ENCODE measurements at places on chromosomes 16 and 17.

DNA sequence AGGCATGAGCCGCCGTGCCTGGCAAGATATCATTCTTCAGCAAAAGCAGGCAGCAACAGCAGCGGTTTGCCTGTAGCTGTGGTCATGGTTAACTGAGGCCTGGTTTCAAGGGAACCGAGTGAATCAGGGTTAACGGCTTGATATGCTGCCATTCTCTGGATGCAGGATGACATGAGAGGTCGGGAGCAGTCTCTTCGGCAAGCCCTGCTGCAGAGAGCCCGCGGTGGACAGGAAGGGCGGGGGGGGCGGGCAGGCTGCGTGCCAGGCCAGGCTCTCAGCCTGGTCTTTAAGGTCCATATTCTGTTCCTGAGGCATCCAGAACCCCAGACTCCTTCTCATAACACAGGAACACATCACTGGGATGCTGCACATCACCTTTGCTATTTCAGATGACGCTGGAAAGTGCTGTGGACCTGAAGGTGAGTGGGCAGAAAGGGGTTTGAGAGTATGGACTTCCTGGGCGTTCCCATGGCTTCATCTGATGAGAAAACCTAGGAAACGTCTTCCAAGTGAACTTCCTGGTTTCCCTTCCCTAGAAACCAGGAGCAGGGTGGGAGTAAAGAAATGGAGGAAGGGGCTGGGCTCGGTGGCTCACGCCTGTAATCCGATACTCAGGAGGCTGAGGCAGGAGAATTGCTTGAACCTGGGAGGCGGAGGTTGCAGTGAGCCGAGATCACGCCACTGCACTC lies 165.6 kb upstream of the RPH3AL start:
- no peak for DNase-seq

DNA sequence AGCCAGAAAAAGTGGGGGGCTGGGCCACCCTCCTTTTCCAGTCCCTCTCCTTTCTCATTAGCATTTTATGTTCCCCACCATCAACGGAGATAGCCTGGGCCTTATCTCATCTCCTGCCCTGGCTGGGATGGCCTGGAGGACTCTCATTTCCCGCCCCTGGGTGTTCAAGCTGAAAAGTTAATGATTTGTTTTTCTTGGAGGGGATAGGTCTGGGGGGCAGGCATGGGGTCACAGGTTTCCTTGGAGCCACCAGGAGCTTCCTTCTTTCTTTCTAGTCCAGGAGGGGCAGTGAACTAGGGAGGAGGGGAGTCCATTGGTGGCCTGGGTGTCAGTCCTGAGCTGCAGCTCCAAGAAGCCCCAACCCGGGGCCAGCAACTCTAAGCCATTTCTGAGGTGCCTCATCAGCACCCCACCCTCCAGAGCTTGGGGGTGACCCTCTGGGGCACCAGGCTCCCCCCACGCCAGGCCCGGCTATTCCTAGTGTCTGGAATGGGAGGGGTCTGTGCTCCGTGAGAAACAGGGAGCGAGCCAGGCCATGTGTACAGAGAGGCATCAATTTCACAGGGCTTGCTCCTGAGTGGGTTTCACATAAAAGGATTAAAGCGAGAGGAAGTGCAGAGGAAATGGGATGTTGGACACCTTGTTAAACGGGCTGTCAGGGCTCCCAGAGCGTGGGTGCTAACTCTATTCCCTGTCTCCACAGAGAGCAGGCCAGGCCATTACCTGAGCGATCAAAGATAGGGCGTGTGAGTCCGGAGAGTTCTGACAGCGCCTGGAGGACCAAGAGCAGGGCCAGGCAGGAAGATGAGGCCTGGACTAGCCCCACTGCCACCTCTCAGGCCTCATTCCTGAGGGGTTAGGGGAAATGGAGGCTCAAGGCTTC lies 90.6 kb upstream of the LHX1 start:
- DNase-seq: no peak

- DNase-seq: no peak
Measured at GRCh38 chr17:63524051-63524450, 893 bp downstream of the KCNH6 start.

GRCh38 chr17:8071496-8071895 lies 16.0 kb downstream of the ALOX12B start:
- no peak for DNase-seq

GRCh38 chr16:747978-748746 lies 7.4 kb upstream of the CIAO3 start:
- no peak for DNase-seq

- DNase-seq: no peak
Measured at GRCh38 chr17:72683506-72684404, 408.7 kb downstream of the SLC39A11 start.

- no peak for DNase-seq
Measured at GRCh38 chr16:74503412-74503811, 82.1 kb upstream of the CLEC18B start.

DNA sequence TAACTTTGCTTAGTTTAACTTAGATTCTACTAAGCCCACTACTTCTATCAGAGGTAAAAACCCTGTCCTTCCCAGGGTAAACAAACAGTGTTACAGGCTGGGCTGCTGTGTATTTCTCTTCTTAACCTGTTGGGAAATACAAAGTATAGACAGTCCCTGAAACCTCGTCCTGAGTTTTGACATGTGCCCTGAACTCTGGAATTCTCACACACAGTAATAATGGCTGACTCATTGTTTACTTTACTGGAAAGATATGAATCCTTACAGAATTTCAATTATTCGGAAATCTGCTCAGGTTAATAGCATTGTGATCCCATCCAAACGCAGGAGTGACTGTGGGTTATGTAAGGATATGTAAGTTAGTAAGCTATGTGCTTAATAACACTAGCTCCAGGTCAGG lies 199.1 kb downstream of the TMEM114 start:
- DNase-seq: no peak

- DNase-seq: no peak
Measured at GRCh38 chr17:30956764-30957374, 14.0 kb upstream of the RNF135 start.

DNA sequence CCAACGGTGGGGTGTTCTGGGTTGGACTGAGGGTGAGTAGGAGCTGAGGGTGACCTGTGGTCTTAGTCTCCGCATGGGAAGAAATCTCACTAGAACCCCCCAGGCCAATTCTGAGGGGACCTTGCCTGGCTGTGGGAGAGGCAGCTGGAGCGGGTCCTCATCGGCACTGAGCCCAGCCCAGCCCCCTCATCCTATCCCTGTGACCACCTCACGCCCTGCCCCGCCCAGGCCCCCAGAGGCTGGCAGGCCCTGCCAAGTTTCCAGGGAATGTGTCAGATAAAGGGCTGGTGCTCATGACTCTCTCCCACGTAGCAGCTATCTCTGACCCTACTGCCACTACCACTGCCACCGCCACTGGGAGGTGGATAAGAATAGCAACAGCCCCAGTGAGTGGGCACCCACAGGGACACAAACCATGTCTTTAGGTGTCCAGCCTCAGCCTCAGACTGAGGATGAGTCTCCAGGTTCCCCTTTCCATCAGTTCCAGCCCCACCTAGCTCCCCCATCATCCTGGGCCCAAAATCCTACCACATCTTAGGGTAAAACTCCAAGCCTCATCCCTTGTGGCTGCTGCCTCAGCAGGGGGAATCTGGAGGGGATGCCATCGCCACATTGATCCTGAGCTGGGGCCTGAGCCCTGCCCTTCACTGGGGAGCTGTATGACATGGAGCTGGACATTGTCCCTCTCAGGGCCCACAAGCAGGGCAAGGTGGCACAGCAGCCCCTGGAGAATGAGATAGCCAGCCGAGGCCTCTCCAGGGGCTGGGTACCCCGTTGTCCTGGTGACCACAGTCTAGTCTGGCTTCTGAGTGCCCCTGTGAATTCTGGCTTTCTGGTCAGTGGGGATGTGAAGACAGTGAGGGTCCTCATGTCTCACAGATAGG lies 14.9 kb downstream of the CDH16 start:
- DNase-seq: no peak

GRCh38 chr17:28404812-28405570 lies 1.0 kb downstream of the SLC46A1 start:
- no peak for DNase-seq

GRCh38 chr16:66134875-66135274 lies 231.6 kb upstream of the CDH5 start:
- DNase-seq: no peak

DNA sequence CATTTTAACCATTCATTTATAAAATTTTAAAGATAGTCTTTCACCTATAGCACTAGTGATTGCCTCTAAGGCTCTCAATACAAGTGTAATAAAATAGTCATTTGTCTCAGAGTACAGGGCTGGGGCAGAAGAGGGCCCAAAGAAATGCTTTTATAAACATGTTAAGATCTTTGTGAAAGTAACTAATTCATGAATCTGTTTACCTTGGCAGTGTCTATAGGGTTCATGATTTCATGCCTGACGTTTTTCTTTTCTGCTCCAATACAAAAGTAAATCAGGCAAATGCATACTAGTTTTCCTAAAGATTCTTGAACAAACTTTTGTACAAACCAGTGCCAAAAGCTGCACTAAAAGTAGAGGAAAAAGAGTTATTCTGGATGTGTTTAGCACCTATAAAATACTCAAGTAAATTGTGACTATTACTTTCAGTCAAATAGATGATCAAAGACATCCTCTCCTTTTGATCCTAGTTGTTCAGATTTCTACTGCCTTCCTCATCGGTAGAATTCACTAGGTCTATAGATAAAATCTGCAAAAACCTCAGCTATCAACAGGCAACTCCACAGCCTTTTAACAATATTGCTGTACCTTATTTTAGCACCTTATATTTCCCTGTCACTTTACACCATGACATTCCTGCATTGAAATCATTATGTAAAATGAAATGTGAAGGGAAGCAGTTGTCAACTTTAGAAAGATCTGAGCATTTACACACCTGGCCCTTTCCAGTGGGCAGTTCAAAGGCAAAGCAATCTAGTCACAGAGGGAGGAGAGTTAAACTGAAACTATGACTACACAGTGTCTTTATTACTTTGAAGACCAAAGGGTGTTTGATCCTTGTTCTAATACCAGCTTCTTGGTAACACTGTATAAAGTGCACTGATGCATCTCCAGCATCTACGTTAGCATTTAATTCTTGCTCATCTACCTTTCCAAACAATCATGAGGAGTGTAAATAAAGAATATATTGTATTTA lies 100.0 kb upstream of the MED13 start:
- DNase-seq: no peak

DNA sequence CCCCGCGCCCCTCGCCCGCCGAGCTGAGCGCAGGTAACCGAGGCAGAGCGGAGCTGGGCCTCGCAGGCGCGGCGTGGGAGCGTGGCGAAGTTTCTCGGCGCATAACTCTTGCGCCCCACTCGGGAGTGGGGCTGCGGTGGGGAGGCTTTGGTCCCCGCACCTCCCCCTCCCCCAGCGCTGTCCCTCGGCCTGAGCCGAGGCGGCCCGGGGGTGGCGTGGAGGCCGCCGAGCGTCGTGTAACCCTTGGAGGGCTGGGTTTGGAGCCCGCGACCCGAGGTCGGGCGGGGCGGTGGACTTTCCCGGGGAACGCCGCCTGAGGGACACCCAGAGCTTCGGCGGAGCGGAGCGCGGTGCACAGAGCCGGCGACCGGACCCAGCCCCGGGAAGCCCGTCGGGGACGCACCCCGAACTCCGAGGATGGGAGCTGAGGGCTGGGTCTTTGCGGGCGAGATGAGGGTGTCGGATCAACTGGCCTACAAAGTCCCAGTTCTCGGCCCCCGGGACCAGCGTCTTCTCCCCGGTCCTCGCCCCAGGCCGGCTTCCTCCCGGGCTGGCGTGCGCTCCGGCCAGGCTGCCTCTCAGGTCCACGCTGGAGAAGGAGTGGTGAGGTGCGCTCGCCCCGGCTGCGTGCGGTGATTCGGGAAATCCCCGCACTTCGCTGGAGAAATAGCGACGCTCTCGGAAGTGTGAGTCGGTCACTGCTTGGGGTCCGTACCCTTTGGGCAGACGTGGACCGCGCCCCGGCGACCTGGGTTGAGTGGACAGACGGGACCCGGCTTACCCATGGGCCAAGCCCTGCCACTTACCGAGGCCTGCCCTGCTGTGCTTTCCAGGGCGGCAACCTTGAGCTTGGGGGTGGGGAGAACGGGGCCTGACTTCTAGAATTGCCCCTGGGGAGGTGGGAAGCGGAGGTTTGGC lies 168.4 kb downstream of the RAB11FIP4 start:
- no peak for DNase-seq

GRCh38 chr17:78126895-78127238 lies 1.7 kb downstream of the TMC6 start:
- DNase-seq: no peak

- DNase-seq: no peak
Measured at GRCh38 chr16:28834873-28835863, 11.0 kb downstream of the TUFM start.

DNA sequence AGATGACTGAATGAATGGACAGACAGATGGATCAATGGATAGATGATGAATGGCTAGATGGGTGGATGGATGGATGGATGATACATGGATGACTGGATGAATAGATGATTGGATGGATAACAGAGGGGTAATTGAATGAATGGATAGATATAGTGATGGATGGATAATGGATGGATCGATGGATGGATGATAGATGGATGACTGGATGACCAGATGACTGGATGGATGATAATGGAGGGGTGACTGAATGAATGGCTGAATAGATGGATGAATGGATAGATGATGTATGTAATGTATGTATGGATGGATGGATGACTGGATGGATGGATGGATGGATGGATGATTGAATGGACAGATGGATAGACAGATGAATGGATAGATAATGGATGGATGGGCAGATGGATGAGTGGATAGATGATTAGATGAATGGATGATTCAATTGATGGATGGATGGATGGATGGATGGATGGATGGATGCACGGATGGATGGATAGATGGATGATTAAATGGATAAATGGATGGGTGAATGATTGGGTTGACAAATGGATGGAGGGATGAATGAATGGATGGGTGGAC lies 87.7 kb downstream of the CDYL2 start:
- DNase-seq: no peak

GRCh38 chr16:66549284-66550131 lies at the start of gene TK2:
TK2 (minus strand) TSS chr16:66550122; CDS start chr16:66550061, 61 bp downstream.
- DNase-seq: peak; percentile 47

GRCh38 chr16:17970816-17971331 lies 365.7 kb downstream of the NPIPA8 start:
- no peak for DNase-seq

DNA sequence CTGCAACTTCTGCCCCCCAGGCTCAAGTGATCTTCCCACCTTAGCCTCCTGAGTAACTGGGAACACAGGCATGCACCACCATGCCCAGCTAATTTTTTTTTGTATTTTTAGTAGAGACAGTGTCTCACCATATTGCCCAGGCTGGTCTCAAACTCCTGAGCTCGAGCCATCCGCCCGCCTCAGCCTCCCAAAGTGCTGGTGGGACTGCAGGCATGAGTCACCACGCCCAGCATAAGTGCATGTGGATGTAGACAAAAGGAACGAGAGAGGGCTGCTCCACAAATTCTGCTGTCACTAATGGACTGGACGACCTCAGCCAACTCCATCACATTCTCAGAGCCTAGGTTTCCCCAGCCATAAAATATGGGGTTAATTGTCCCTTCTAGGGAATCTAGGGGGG lies 7.7 kb upstream of the SP2 start:
- DNase-seq: no peak

Data from memory B cell (primary cell).